ENCODE measurements at places on chromosomes 2 and 18. TPM values are rescaled to one million over a fixed set of nuclear protein-coding genes. Genes with fewer than 3 reads are reported as not detected.

The MRO gene
- 0.01 TPM for polyA plus RNA-seq

The PLB1 gene
- polyA plus RNA-seq, result 0.75 TPM

DNA sequence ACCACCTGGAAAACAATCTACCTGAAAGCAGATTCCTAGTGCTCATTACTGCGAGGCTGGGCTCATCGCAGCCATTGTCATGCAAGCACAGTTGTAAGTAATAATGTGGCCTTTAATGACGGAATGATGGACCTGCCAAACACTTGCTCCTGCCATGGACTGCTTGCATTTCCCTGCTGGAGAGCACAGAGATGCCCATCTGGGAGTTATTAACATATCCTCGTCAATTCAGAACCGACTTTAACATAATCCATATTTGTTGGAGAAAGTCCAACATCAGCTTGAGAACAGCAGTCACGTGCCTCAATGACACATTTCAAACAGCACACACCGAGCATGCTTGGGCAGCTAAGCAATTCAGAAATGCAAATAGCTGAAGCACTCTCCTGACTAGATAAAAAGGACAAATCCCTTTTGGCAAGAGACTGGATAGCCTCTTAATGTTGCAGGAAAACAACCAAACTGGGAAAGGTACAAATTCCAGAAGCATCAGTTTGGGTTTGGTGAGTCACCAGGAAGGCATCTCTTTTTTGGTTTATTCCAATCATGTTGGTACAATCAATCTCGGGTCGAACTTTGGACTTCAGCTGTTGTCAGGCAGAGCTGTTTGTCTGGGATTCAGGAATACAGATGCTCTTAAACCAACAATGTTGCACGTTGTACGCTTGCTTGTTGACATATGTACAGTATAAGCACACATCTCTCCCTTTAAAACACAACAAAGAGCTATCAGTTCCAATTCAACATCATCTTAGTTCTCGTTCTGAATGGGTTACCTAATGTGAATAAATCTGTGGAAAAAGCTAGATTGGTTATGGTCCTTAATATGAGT, 395.8 kb downstream of the LNPK start:
- peak; percentile 18 for DNase-seq

DNA sequence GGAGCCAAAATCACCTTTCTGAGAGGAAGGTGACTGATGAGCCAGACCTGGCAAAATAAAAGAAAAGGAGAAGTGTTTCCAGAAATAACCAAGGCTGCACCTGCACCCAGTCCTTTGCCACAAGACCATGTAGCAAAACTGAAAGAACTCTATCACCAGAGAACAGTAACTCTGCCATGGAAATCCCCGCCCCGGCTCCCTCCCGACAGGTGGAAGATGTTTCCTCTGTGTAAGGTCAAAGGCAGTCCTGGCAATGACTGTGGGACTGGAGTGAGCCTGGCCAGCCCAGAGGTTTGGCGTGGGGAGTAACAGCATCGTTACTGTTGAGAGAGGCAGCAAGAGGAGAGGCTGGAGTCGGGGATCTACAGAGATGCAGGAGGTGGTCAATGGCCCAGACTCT, 42.3 kb downstream of the SPRED2 start:
- DNase-seq, result no peak

- DNase-seq, result no peak
Measured at GRCh38 chr2:74846481-74846880, 12.6 kb downstream of the HK2 start.
